ENCODE measurements at places on chromosomes 12 and 14.

- no peak for DNase-seq
Measured at GRCh38 chr12:68800294-68800693, 7.7 kb upstream of the MDM2 start.

GRCh38 chr12:68259318-68259940 lies 6.0 kb upstream of the IL22 start:
- DNase-seq = no peak

DNA sequence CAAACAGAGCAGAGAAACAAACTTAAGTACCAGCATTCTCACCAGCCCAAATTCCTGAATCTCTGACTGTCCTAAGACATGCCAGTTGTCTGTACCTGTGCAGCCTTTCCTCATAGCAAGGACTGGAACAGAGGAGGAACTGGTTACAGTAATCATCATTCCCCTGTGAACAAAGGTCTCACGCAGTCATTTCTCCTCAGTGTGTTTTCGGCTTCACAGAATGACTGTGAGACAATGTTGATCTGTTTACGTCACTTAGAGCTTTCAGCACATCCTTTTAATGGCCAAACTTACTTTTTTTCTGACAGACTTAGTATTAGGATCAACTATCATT lies 169.0 kb downstream of the FBXL14 start:
- DNase-seq = no peak

GRCh38 chr12:26828280-26829073 lies 4.5 kb downstream of the ITPR2 start:
- DNase-seq = no peak

DNA sequence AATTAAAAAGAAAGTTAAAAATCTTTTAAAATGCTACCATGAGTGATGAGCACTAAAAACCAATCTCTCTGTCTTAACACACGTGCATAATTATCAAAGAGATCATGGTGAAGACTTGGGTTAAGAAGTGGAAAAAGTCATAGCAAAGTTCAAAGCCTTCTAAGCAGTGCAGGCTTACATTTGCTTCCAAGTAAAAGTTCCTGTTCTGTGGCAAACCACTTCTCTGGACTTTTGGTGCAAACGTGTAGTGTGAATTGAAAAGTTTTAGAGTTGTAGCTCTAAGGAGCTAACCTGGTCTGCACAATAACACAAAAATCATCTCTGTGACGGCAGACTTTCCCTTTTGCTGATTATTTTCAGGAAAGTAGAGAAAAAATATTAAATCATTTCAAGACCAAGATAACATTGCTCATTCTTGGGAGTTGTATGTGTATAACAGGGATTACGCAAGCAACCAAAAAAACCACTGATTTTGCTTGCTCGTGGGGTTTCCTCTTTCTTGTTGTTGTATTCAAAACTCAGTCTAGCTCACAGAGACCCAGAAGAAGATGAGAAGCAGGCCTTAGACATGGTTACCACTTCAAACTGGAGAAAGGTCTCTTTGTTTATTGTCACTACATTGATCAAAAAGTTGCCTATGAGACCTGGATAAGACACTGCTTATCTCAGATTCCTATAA lies 2.3 kb upstream of the GLIPR1 start:
- DNase-seq = peak; percentile 89

GRCh38 chr14:77864085-77864484 lies 64.2 kb downstream of the ADCK1 start:
- no peak for DNase-seq

DNA sequence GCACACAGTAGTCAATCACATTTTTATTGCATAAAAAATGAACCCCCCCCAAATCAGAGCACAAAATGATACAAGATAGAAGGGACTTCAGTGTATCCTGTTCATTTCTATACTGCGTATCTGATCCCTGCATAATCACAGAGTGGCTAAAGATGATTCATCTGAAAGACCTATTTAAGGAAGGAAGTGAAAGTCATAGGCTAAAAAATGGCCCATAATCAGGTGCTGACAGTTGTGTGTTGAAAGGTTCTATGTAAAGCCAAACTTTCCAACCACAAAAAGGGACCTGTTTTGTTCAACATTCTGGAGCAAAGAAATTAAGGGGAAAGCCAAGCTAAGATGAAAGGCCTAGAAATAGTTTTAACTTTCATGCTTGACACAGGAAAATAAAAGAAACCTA lies 147.8 kb upstream of the ATP2B1 start:
- DNase-seq = peak; percentile 58

DNA sequence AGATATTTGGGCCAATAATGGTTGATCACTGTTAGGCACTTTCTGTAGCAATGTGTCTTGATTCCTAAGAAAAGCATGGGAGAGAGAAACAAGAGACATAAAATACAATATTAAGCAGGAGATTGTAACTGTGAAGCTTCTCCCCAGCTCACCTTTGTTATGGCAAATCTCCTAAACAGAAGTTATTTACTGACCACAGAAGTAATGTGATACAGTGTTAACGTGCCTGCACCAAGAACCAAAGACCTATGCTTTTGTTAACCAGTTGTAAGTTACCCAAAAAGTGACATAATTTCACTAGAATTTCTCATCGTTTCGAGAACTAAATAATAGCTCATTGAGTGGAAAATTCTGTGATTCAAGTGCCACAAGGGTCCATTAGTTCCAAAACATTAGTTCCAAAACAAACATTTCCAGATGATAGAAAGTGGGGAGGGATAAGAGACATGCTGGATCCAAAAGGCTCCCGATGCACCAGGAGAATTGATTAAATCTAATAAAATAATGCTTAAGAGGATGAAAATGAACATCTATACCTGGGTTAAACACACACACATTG lies 14.3 kb downstream of the RERG start:
- DNase-seq = no peak

GRCh38 chr12:115349711-115350110 lies 665.7 kb upstream of the TBX3 start:
- no peak for DNase-seq

DNA sequence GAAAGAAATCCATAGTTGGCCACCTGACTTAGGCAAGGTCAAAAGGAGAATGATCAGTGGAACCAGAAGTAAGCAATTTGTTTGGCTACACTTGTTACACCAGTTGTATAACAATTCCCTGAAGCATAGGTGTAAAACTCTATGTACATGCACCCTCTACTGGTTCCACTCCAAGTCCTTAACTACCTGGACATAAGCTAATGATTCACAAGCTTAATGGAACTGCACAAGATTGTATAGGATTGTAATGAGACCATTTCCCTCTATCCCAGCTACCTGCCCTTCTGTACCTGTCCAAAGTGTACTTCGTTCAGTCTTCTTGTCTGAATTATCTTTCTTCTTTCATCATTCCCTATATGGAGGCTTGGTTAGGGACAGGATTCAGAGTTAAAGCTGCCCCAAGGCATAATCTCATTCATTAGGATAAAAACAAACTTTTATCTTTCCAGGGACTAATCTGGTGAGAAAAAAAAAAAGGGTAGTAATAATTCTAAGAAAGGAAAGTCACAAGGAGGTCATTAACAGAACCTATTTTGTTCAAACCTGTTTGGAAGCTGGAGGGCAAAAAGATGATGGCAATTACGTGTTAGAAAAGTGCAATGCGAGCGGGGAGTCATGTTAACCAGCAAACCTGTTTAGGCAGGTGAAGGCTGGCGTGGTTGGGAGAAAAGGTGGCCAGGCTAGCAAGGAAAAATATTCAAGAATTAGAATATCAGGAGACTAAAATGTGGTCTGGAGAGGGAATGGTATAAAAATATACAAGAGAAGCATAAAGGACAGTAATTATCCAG lies 2.8 kb upstream of the TMEM52B start:
- no peak for DNase-seq

DNA sequence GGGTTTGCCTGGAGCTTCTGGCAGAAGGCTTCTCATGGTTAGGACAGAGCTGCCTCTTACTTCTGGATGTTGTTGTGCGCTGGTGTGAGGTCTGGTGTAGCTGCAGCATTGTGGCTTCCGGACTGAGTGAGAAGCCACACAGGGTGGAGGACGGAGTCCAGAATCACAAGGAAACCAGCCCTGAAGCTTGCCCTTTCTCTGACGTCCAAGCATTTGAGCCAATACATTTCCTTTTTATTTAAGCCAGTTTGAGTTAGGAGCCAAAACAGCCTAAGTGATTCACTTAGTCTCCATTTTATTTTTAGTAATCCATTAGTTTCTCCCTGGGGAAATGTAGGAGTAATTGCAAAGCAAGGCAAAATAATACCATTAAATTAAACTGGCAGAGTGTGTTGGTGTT lies 402.4 kb upstream of the RGS6 start:
- DNase-seq = no peak

Measured in HL-60 (cell line).